HuH-7 (cell line): ENCODE measurements at places on chromosomes 1 and 21.

DNA sequence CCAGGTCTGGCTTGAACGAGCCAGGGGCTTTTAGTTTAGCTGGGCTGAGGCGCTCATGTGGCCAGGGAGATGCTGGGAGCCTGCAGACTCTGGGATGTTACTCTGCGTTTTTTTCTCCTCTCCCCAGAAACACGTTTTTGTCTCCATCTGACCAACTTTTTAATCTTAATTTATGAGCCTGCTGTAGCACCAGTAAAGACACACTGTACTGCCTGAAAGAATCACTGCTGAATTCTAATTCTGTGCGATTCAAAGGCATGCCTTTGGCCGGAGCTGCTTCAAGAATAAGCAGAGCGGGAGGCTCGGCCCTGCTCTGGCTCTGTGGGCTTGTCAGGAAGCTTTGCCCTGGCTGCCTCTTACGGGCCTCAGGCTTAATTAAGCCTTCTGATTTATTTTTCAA is 129.5 kb downstream of the CAMTA1 start:
- DNase-seq: no peak

- DNase-seq: no peak
Measured at GRCh38 chr1:22694172-22694571, 16.5 kb upstream of the EPHB2 start.

- no peak for DNase-seq
Measured at GRCh38 chr1:89883030-89883379, 62.2 kb downstream of the LRRC8D start.

DNA sequence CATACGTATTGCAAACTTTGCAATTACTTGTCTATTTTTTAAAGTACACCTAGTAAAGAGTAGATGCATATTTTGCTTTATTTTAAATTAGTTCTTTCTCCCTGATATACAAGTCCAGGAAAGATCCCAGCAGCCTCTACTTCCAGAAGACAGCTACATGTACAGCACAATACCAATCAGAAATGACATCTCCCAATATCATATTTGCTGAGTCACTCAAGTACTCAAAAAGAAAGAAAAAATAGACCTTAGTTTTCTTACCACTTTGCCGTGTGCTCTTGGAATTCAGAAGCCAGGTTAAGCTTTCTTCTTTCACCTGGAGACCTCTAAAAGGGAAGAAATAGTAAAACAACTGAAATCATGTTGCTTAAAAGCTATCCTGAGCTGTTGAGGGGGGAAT is 412.6 kb upstream of the RUNX1 start:
- DNase-seq: no peak

DNA sequence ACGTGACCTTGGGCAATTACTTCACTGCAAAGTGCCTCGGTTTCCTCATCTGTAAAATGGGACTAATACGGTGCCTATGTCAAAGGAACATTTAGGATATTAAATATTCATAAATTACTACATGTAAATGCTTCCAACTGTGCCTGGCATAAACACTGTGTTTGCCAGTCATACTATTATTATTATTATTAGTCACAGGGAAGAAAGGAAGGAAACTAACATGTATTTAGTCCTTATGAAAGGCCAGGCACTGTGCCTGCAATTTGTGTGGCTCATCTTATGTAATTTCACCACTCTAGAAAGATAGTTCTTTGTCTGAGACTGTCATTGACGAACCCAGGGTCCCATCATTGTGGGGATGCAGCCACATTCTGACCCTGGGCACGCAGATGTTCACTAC is 45.0 kb downstream of the EPHB2 start:
- DNase-seq: no peak

GRCh38 chr1:243924588-243925349 is 74.7 kb upstream of the AKT3 start:
- no peak for DNase-seq

DNA sequence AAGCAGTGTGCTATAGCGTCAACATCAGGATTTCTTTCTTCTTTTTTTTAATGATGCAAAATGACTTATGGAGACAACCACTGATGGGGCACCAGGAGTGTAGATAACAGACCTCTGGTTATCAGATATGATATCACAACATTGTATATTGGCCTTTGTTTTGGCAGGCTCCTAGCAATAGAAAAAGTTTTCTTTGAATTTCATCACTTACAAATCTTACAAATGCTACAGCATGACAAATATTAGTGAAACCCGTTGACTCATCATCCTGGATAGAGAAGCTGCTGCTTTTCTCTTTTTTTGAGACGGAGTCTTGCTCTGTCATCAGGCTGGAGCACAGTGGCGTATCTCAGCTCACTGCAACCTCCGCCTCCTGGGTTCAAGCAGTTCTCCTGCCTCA is 92.9 kb downstream of the LTN1 start:
- DNase-seq: no peak

- DNase-seq: no peak
Measured at GRCh38 chr1:40820911-40821693, 37.5 kb downstream of the KCNQ4 start.

GRCh38 chr1:2098839-2099785 is 48.9 kb downstream of the PRKCZ start:
- no peak for DNase-seq

DNA sequence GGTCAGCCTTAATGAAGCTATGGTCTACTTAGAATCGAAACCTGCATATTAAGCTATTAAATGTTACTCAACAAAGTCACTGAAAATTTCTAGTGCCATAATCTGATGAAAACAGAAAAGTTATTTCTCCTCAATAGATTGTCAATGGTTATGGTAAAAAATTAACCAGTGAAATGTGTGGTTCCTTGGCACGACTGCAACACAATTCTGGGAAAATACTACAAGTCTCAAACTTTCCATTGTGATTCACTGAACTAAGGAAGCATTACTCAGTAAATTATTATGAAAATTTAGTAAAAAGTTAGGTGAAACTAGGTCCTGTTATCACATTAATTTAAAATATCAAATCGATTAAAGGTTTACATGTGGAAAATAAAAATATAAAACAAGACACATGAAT is 12.8 kb upstream of the OR2T10 start:
- no peak for DNase-seq

DNA sequence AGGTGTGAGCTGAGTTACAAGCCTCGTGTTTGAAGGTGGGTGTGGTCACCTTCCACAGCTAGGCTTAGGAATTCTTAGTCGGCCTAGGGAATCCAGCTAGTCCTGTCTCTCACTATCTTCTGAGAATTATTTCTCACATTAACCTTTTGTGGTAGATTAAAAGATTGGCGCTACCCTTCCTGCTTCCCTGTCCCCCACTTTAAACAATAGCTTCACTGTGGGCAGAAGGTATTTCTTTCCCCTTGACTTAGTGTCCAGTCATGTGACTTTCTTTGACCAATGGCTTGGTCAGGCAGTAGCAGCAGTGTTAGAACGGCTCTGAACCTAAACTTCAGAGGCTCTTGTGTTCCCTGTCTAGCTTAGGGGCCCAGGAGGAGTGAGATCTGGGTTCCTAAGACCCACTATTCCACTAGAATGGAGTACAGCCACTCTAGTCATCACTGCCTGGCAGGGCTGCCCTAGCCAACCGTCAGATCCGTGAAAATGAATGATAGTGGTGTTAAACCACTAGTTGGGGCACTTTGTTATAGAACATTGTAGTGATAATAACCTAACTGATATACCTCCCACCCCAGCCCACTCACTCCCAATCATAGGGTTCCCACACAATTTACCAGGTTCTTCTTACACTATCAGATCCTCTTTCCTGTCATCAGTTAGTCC is 13.9 kb upstream of the C1orf141 start:
- no peak for DNase-seq

- no peak for DNase-seq
Measured at GRCh38 chr1:34973326-34973725, 11.8 kb downstream of the TMEM35B start.

DNA sequence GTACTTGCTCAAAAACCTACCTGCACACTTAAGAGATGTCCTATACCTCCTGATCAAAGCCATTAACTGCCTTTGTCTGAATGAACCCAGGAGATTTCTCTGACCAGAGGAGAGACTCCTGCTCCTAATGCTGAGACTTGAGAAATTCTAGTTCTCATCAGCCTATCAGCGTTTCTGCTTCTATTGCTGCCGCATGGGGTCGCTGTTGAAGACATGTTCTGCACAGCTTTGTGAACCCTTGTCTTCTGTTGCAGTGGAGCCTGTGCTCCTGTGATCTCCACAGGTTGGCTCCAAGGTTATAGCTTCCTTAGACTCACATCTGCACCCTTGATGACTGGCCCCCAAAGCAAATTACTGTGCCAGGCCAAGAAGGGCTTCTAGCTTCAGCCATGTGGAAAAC is 40.2 kb downstream of the EDN2 start:
- no peak for DNase-seq

GRCh38 chr1:208990456-208990855 is 593.1 kb upstream of the CAMK1G start:
- no peak for DNase-seq

DNA sequence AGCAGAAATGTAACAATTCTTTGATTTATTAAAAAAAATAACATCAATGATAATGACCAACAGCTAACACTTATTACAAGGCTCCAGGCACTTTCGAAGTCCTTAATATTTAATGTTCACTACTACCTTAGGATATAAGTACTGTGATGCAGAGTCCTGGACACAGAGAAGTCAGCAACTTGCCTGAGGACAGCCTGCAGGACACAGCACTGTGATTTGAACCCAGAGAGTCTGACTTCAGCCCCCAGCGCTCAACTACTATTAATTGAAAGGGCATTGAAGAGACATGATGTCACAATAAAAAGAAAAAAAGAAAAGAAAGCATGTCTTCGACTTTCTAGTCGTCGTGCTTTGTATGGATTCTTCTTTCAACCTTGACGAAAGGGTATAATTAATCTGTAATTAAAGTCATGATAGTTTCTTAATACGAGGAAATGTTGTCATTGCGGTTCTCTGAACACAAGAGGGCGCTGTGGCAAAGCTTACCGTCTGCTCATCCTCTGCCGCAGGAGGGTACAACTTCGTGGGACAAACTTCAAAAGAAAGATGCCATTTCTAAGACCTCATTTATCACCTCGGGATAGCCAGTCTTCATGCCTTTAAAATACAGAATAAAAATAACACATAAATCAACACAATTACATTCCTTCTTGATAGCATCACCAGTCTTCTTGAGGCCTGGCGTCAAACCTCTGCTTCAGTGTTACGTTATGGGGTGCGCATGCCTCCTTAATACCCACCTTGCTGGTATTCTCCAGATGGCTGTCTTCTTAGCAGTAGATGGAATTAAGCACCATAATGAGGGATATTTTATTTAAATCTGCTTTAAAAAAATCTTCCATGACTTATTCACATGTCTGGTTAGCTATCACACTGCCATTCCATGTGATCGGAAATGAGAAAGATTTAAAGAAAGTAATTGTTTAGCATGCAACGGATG is 240.1 kb downstream of the DISC1 start:
- DNase-seq: peak; percentile 46

DNA sequence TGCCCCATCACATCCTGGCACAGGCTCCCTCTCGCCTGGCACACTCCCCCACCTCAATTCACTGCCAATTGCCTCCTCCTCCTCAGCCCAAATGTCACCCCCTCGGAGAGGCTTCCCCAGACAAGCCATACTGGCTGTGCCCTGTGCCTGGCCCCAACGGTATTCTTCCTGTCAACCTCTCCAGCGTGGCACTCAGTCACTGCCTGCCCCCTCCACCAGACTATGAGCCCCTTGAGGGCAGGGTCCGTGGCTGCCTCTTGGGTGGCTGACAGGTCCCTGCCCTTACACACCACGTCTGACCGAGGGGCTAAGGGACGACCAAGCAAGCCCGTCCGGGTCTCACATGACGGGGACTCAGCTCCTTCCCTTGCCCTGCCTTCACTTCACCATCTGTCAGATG is 74.9 kb downstream of the MRPL37 start:
- no peak for DNase-seq

DNA sequence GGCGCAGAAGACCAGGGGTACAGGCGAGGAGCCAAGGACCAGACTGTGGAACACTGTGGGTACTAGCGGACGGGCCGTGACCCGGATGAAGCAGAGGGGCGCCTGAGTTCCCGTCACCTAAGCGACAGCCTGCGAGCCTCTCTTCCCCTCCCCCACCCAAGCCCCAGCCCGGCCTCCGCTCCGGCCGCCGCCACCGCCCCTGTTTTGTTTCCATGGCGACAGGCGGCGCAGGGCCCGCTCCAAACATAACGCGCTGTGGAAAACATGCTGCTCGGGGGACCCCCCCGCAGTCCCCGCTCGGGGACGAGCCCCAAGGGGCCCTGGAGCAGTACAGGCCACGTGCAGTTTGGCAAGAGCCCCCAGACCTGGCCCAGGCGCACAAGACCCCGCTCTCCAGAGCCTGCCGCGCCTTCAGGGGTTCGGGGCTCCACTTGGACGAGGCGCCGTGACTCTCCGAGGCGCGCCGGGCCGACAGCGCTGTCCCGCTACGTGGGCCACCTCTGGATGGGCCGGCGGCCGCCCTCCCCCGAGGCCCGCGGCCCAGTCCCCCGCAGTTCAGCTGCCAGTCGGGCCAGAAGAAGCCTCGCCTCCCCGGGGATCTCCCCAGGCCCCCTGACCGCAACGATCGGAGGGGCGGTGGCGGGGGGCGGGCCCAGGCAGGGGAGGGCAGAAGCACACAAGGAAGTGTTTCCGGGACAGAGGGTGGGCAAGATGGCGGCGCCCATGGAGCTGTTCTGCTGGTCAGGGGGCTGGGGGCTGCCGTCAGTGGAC is at the start of gene MTX1:
MTX1 (plus strand) TSS at position 155 of the 771 bp plus-strand sequence; CDS start at position 265, 110 bp downstream.
- peak; percentile 94 for DNase-seq

- no peak for DNase-seq
Measured at GRCh38 chr1:16967095-16967575, 13.3 kb downstream of the MFAP2 start.

- DNase-seq: no peak
Measured at GRCh38 chr1:111717450-111717849, 21.7 kb downstream of the INKA2 start.

DNA sequence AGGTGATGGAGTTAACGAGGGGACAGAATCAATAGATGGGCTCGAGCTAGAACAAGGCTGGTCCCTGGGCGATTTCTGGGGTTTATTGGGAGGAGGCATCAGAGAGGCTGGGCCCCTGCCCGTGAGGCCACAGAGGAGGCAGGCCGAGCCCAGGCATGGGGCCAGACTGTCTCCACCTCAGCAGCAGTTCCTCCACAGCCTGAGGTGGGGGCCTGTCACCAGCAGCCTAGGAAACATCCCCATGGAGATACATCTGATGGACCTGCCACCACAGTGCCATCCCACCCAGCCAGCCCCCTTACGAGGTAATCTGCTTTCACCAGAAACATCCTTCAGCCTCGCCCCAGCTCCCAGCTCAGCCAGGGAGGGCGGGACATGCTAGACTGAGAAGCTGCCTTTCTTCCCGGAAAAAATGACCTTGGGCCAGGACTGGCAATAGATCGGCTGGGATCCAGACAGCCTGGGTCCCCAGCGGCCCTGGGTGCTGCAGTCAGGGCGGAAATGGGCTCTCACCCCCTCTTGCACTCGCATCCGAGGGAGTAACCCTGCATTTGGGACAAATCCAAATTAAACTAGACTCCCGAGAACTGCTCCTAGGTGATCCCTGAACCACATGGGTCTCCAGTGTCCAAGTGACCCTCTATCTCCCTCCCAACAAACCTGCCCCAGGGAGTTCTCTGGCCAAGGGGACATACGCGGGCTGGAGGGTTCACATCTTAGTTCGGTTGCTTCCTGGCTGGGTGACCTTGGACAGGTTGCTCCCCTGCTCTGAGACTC is 10.0 kb upstream of the EPHA8 start:
- no peak for DNase-seq
